ENCODE measurements at places on chromosomes 16 and 17.

DNA sequence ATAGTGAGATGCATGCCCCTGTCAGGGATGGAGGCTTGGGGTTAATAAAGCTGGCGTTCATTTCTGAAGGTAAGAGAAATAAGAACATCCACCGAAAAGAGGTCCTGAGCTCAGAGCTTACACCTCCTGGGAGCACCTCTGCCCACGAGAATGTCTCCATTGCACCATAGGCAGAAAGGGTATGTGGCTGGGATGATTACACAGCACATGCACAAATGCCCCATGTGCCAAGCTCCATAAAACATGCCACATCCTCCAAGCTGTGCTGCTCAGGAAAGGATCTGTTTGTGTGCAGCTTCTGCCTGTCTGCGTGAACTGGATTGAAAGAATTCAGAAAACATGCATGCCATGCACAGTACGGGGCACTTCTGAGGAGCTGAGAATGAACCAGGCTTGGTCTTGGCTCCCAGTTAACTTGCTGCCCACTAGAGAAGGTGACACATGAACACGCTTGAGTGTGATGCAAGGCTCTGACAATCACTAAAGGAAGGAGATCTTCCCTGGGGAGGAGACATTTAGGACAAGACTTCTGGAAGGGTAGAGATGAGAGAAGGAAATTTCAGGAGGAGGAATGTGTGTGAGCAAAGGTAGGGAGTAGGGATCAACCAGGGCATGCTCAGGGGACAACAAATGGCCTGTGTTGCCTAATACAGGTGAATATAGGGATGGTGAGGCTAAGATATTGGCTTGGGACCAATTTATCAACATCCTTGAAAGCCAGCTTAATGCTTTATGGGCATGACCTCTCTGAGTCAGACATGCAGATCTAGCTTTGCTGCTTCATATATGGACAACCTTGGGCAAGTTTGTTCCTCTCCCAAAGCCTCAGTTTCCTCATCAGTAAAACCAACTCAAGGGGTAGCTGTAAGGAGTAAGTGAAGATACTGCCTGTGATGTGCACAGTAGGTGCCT, 32.0 kb upstream of the SMPD3 start:
- DNase-seq = no peak

GRCh38 chr17:49602783-49603182, 27.1 kb downstream of the NXPH3 start:
- no peak for DNase-seq

- DNase-seq = no peak
These were observed at the start of gene NOG for GRCh38 chr17:56593646-56594319. NOG (plus strand) TSS chr17:56593699; CDS start chr17:56594224, 525 bp downstream.

GRCh38 chr16:23966597-23967394, 131.0 kb downstream of the PRKCB start:
- DNase-seq = no peak

GRCh38 chr17:31622500-31622899, 231.0 kb downstream of the RAB11FIP4 start:
- no peak for DNase-seq

DNA sequence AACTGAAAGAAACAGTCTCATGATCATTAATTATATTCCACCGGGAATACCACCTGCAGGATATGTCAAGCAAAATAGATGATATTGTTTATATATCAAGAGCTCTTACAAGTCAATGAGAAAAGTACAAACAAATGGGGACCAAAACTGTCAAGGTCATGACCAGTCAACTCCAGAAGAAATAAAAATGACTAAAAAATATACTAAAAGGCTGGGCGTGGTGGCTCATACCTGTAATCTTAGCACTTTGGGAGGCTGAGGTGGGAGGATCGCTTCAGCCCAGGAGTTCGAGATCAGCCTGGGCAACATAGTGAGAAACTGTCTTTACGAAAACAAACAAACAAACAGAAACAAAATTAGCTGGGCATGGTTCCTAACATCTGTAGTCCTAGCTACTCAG, 49.8 kb upstream of the SCNN1B start:
- no peak for DNase-seq

DNA sequence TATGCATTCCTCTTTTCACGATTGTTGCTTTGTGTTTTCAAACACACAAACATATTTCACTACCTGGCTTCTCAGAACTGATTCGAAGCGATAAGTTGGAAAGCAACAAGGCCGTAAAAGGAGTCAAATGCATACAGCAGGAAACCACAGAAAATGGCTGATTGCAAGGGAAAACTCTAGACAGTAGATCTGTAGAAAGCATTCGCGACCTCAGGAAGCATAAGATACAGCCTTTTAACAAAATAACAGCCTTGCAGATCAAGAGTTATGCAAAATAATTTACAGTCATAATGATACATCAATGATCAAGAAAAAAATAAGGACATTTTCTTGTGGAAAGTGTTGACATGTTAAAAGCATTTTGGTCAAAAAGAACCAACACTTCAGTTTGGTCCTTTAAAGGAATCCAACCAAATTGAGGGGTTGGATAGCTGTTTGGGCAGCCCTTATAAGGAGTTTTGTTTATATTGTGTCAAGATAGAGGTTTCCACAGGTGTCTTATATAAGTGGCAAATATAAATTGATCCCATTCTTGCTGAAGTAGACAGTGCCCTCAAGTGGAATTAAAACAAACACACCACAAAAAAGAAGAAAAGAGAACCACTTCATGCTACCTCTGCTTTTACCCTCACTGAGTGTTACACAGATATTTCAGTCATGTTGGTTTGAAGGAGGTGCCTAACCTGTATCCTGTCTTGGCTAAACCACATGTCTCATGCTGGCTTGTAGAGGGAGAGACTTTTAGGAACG, 5.5 kb downstream of the CYLD start:
- DNase-seq = no peak

GRCh38 chr16:73317321-73317857, 269.5 kb upstream of the ZFHX3 start:
- DNase-seq = no peak

DNA sequence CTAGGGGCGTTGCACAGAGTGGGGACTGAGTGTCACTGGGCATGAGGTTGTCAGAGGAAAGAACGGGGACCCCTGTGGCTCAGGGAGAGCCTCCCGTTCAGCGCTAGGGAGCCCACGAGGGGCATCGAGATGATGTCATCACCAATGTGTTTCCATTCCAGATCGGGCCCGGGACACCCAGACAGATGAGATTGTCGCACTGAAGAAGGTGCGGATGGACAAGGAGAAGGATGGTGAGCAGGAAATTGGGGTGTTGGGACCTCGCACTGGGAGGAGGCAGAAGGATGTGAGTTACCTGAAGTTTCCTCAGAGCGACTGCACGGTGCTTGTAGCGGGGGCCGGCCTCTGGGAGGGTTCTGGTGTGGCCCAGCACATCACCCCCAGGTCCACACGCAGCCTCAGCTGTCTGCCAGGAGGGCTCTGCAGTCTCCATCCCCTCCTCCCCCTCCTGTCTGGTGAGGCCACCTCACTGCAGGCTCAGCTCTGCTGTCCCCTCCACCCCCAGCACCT, 4.0 kb downstream of the CDK10 start:
- no peak for DNase-seq

DNA sequence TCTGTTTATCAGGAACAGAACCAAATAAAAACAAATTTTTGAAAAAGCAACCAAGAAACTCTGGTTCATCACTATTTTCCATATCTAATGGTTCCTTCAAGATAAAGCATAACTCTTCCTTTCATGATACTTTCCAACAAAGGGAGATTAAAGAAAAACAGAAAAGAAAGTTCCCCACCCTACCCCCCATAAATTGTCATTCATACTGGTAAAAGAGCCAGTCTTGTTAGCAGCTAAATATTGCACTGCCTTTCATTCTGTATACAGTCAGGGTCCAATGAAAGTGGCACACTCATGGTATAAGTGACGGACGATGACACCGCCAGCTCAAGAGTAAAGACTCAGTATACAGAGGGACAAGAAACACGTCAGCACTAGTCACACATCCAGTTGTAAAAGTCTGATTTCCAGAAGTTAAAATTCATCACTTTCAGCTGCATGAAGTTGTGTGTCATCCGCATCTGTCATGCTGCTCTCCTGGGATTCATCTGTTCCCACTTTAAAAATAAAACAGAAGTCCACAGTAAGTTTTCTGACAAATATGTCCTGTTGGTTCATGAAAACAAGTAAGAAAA, 68.5 kb downstream of the CDC27 start:
- DNase-seq = no peak

DNA sequence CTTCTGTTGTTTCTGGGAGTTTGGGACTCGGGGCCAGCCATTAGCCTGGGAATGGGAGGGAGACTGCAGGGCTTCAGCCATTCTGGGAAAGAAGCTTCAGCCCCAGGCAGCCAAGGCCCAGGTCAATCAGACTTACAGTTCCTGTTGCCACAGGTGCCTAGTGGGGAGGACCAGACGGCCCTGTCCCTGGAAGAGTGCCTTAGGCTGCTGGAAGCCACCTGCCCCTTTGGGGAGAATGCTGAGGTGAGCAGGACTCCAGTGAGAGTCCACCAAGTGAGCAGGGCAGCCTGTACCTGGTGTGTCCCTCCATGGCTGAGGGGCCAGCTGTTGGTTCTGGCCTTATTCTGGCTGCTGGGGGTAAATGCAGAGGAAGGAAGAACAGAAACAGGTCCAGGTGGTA, 8.7 kb downstream of the NFE2L1 start:
- no peak for DNase-seq

- DNase-seq = no peak
These were observed 5.3 kb upstream of the ERBB2 start for GRCh38 chr17:39694593-39694992.

- DNase-seq = peak; percentile 31
These were observed 55.2 kb downstream of the ARSG start for GRCh38 chr17:68346448-68346847.

- no peak for DNase-seq
These were observed 560.7 kb upstream of the RBFOX1 start for GRCh38 chr16:6771956-6772355.

GRCh38 chr16:83952587-83952939, 477 bp upstream of the OSGIN1 start:
- DNase-seq = no peak

DNA sequence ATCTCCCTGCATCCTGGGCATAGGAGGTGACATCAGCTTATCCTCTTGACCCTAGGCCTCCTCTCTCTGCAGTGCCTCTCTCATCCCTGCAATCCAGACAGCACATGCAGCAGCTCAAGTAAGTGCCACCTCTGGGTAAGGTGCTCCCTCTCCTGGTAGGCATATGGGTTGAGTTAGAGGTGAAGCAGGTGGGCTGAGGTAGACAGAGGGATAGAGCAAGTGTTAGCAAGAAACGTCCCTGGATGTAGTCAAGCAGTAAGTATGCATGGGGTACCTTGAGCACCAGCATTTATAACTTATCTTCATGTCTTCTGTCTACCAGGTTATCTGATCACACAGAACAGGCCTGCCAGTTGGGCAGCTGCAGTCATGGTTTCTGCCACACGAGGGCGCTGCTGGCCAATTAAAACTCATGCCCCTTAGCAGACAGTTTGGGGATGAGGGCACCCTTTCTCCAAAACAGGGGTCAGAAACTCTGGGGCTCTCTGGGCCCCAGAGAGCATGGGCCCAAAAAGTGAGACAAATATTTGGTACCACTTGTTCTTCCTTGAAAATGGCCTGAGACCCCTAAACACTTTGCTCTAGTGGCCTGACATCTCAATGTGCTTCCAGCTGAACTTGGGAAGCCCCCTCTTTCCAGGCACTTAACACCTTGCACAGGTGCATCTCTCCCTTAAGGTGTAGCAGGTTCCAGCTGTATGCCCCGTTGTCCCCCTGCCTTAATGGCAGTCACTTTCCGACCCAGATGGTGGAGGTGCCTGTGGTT, 59.8 kb downstream of the NEUROD2 start:
- peak; percentile 56 for DNase-seq

- DNase-seq = peak; percentile 65
These were observed 24.9 kb downstream of the SBK1 start for GRCh38 chr16:28317040-28317880.

- no peak for DNase-seq
These were observed 35.6 kb upstream of the ENDOV start for GRCh38 chr17:80379348-80379747.

DNA sequence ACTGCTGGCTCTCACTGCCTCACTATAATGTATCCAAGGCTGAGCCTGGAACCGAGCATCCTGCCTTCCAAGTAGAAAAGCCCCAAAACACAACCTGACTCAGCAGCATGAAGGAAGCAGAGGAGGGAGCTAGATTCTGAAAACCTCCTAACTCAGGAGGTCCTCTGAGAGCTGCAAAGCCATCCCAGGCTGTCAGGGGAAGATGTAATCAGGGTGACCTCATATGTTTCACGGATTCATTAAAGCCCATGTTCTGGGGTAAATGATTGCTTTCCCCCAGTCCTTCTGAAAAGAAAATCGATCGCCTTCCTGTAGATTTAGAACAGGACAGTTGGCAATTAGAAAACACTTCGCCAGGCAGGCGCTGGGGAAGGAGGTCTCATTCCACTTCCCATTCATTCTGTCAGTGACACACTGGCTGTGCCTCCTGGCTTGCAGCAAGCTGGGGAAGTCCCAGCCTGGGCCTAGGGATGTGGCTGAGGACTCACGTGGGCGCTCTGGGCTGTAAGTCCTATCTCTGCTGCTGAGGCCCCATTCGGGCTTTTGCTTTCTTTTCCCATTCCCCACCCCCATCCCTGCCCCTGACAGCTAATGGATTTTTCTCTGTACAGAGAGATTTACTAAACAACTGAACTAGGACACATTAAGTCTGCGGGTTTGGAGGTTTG, 75.7 kb upstream of the TMEM132E start:
- no peak for DNase-seq

DNA sequence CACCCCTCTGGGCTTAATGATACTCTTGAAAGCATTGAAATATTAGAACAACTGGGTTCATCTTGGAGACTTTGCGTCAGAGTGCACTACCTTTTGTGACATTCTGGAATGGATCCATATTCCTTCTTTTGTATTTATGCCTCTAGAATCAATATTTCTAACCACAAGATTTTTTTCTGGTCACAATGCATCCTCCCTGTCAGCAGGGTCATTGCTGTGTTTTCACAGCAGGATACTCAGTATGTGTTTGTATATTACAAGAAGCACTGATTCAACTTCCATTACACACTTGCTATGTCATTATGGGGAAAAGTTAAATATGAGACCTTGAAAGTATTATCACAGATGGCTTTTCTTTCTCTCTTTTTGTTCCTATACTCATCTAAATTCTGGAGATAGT, 370.0 kb downstream of the HS3ST3B1 start:
- no peak for DNase-seq

DNA sequence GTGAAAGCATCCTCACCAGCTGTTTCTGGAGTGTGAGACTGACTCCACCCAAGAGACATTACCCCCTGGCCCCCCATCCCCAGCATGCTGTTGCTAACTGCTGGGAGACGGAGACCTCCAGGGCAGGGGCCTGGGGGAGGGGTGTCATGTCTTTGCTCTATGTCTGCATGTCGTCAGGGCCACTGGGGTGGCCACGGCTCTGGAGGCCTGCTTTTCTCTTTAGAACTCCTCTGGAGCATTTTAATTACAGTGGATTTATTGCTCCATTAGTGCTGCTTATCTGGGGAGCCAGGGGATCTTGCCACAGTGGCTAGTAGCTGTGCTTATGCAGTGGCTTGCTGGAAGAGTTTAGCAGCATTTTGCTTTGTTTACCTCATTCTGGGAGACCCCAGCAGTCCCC, 32.3 kb downstream of the CLEC16A start:
- no peak for DNase-seq

DNA sequence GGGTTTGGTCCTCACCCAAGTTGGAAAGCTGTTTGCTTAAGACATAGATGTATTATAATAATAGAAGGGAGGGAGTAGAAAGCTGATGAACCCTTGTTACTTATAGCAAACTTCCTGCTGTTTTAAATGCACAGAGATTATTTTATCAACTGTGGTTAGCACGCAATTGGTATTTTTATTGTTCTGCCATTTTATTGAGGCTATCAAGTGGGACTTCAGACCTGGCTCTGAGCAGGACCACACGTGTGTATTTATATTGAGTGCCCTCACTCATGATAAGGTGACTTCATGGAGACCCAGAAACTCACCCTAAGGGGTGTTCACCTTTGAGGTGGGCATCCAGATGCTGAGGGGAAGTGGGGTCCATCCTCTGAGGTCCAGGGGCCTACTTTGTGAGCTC, 17.0 kb downstream of the KLHL36 start:
- no peak for DNase-seq
